ENCODE measurements at places on chromosomes 11 and 22. TPM values are rescaled to one million over a fixed set of nuclear protein-coding genes. Genes with fewer than 3 reads are reported as not detected.

DNA sequence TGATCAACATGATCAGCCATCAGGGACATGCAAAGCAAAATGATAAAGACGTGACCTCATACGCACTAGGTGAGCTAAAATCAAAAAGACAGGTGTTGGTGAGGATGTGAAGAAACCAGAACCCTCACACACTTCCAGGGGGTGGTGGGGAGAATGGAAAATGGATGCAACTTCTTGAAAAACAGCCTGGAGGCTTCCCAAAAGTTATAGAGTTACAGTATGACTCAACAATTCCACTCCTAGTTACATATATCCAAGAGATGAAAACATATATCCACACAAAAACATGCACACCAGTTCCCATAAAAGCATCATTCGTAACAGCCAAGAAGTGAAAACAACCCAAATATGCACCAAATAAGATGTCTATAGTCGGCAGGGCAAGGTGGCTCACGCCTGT, 42.1 kb upstream of the APLNR start:
- DNase-seq = no peak

GRCh38 chr11:132158696-132159095, 788.3 kb downstream of the NTM start:
- DNase-seq = no peak

DNA sequence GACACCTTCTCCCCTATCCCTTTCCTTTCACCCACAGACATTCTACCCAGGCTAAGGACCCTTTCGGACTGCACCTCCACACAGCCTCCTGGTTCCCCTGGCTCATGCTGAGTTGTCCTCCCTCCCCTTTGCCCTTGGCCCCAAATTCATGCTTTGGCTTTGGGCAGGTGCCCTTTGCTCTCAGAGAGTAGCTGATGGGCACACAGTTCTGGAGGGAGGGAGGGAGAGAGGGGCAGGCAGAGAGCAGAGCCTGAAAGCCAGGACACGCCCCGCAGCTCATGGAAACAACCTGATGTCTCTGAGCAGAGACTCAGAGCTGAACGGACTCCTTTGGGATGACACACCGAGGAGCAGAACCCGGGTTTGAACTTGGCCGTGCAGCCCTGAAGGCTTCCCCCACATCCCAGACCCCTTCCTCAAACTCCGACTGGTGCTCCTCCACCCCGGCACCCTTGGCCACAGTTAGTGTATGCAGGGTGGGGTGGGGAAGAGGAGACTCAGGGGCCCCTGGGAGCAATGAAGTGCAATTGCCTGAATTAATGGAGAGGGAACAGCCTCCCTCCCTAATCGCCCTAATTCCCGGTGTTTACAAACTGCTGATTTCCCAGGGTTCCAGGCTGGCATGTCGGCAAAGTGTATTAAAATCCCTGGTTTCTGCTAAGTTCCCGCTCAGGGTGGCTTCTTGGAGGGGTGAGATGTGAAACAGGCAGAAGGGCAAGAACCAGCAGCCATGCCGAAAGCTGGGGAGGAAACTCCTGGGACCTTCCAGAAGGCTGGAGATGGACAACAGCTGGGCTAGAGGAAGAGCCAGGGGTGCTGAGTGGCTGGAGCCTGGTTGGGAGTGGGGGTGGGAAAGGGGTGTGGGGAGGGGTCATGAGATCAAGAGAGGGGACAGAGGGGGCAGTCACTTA, 71.2 kb upstream of the SHISAL1 start:
- no peak for DNase-seq

Gene TLCD5
- total RNA-seq = 22.8 TPM

Gene ABCG4
- total RNA-seq = 0.39 TPM

Gene DBX1
- total RNA-seq = not detected
